ENCODE measurements at places on chromosomes 3 and 15.

DNA sequence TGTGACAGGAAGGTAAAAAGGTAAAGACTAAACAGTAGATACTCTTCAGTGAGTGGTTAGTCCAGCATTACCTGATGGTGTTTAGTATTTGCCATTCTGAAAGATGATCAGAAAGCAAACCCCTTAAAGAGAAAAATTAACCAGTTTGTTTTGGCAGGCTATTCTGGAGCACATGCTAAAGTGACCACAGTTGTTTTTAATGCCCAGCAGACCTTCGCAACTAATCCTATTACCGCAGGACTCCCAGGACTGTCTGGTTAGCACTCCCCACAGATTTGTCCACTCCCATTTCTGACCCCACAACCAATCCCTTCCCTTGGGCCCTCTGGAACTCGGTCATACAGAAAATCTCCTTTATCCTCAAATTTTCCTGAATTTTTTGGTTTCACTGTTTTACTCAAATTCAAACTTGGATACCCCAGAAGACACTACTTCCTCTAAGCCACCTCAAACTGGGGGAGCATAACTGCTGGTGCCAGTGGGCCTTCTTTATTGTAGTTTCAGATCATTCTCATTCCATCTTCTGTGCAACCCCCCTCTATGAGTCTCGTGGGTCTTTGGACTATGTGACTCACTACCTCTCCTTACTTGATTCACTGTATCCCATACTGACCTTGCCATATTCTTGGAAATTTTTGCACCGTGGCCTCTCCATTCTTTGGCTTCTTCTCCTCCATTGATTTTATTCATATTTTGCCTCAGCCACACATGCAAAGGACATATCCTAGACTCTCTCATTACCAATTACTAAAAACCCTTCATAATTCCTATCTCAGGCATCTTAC lies 104.4 kb downstream of the RBMS3 start:
- no peak for DNase-seq

GRCh38 chr3:16849229-16849628 lies 35.5 kb upstream of the PLCL2 start:
- peak; percentile 93 for DNase-seq

- DNase-seq: no peak
Measured at GRCh38 chr3:157027861-157028745, 131.8 kb downstream of the CCNL1 start.

DNA sequence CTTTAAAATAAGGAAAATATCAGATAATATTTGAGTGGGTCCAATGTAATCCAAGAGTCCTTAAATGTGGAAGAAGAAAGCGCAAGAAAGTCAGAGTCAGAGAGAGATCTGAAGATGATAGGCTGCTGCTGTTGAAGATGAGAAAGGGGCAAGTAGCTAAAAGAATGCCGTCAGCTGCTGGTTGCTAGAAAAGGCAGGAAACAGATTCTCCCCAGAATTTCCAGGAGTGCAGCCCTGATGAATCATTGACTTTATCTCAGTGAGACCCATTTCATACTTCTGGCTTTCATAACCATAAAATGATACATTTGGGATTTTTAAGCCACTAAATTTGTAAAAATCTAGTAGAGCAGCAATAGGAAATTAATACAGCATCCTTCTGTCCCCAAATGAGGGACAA lies 7.5 kb upstream of the CHMP2B start:
- DNase-seq: no peak

- peak; percentile 29 for DNase-seq
Measured at GRCh38 chr3:131549340-131549739, 46.6 kb upstream of the MRPL3 start.

DNA sequence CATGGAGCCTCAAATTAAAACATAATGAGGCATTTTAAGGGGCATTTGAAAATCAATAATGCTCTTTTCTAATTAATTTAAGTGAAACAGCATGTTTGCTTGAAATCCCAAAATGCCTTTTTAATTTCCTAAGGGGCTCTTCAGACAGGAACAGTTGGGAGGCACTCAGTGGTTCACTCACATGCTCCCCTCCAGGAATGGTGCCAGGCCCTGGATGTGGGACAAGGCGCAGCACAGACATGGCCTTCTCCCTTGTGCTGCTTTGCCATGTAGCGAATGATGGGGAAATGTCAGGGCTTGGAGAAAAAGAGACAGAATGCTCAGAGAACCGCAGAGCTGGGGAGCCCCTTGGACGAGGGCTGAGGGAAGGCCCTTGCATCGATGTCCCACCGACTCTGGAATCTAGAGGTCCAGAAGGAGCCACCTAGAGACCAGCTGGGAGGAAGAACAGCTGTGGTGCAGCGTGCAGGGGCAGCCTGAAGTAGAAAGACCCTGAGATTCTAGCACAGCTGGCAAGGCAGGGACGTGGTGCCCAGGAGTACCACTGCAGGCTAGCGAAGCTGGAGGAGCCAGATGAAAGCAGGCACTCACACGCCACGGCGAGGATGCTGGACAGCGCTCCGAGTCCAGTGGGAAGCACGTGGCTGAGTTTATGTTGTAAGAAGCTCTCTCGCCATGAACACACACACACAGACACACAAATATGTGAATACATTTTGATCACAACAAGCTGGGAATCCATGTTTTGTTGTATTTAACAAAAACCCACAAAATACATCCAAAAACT lies 27.0 kb downstream of the NSMCE3 start:
- DNase-seq: no peak

DNA sequence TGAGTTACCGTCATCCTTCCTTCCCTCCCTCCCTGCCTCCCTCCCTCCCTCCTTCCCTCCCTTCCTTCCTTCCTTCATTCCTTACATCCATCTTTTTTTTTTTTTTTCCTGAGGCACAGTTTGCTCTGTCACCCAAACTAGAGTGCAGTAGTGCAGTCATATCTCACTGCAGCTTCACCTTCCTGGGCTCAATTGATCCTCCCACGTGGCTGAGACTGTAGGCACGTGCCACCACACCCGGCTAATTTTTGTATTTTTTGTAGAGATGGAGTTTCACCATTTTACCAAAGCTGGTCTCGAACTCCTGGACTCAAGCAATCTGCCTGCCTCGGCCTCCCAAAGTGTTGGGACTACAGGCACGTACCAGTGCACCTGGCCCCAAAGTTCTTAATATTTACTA lies 25.8 kb downstream of the USP3 start:
- DNase-seq: no peak

GRCh38 chr15:89802231-89802928 lies 12.3 kb downstream of the ANPEP start:
- no peak for DNase-seq

DNA sequence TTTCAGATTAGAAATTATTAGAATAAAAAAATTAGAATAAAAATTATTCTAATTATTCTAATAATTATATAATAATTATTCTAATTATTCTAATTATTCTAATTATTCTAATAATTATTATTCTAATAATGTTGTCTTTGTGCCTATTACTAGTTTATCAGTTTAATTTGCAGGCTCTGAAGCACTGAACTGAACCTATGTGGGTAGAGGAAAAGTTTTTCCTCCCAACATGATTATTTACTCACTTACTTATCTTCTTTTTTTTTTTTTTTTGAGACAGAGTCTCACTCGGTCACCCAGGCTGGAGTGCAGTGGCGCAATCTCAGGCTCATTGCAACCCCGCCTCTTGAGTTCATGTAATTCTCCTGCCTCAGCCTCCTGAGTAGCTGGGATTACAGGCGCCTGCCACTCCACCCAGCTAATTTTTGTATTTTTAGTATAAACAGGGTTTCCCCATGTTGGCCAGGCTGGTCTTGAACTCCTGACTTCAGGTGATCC lies 39.7 kb upstream of the C15orf39 start:
- peak; percentile 76 for DNase-seq

GRCh38 chr15:75732809-75733451 lies 20.3 kb upstream of the CSPG4 start:
- DNase-seq: peak; percentile 64
